ENCODE measurements at places on chromosomes 13 and 19.

DNA sequence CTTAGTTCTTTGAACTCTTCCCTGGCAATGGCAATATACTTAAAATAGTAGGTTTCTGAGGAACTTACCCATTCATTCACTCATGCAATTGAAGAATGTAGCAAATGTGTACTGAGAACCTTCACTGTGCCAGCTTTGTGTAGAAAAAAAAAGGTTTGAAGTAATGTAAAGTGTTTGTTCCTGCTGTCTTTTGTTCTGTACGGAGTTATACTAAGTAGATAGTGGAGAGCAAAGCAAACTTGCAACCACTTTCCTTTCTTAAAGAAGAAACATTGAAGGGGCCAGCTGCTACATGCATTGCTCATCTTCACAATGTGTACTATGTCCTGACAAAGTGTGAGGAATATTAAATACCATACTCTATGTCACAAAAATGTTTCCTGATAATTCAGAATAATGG, 68.9 kb upstream of the FREM2 start:
- DNase-seq, result no peak

GRCh38 chr13:49225223-49226042, 5.3 kb downstream of the MLNR start:
- DNase-seq, result no peak

DNA sequence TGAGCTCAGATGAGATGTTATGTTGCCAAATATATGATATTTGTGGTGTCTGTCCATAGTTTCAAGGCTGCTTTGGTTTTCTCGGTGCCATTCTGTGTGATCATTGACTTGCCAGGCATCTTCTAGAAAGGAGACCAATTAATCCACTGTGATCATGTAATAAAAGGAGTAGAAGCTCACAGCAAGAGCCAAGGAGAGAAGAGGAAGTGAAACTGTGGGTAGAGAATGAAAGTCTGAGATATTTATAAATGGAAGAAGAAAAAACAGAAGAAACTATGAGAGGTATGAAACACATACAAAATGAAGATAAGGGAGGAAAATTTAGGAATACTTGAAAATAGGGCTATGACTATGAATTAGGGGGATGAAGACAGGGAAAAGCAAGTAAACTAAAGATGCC, 11.1 kb upstream of the ZNF613 start:
- no peak for DNase-seq

- DNase-seq, result no peak
Observed at GRCh38 chr19:31326329-31327028, 22.8 kb downstream of the TSHZ3 start.

GRCh38 chr19:54335979-54336892, 2.7 kb downstream of the LILRA4 start:
- no peak for DNase-seq

GRCh38 chr13:59176775-59177174, 987.0 kb downstream of the DIAPH3 start:
- no peak for DNase-seq

DNA sequence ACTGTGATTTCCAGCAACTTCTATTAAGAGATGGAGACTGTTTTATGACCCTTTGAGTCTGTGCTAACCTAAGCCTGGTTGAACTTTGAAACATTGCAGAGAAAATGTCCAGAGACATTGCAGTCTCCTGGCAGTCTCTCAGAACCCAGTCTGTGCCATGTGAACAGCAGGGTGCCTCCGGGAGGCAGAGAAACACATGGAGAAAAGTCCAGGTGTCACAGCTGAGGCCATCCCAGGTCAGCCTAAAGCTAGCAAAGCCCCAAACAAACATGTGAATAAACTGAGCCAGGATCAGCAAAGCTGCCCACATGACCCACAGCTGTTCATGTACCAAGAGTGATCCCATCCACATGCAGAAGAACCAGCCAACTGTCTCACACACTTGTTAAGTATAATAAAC, 7.8 kb downstream of the CYP4F11 start:
- no peak for DNase-seq

DNA sequence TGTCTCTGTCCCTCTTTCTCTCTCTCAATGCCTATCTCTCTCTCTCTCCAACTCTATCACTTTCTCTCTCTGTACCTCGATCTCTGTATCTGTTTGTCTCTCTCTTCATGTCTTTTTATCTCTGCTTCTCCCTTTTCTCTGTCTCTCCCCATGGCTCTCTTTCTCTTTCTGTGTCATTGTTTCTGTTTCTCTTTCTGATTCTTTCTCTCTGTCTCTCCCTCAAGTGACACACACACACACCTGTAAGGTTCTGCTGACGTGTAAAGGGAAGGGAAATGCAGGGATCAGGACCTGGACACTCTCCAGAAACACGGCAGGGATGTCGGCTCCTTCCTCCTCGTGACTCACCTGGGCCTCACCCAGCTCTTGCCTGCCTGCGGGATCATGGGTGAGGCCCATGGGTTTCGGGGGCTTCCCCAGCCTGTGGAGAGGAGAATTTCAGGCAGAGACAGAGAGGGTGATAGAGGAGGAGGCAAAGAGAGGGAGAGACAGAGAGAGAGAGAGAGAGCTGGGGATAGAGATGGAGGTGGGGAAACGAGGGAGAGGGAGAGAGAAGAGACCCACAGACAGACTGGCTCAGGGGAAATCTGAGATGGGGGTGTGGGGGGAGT, 5.4 kb upstream of the PLAUR start:
- no peak for DNase-seq

- no peak for DNase-seq
Observed at GRCh38 chr19:36245210-36246005, 30.5 kb downstream of the ZNF146 start.

DNA sequence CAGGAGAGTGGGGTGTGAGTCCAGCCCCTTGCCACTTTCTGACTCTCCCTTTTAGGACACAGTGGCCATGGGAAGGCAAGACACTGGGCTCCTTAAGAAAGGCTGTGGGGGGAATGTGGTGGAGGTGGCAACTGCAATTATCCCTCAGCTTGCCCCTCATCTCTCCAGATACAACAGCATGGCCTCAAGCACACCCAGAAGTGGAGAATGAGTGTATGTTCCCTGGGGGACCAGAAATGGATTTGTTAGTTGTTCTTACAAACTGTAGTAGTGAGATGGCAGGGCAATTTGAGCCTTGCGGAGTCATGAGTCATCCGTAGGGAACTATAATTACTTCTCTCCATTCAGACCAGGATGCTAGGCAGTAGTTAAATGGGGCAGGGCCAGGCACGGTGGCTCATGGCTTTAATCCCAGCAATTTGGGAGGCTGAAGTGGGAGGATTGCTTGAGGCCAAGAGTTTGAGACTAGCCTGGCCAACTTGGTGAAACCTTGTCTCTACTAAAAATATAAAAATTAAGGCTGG, 25.6 kb upstream of the CXCL17 start:
- DNase-seq, result no peak

- DNase-seq, result no peak
Observed at GRCh38 chr19:5826531-5827341, 12.8 kb downstream of the FUT6 start.

DNA sequence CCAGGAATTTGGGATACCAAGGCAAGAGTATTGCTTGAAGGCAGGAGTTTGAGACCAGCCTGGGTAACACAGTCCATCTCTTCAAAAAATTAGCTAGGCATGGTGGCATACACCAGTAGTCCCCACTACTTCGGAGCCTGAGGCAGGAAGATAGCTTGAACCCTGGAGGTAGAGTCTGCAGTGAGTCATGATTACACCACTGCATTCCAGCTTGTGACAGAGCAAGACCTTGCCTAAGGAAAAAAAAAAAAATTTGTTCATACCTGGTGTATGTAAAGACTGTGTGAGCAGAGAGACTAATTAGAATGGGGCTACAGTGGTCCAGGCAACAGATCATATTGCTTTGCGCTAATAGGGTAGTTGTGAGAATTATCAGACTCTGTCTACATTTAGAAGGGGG, 778.3 kb upstream of the PCDH20 start:
- no peak for DNase-seq

GRCh38 chr19:41530761-41531301, 45.1 kb upstream of the CEACAM21 start:
- DNase-seq, result no peak

DNA sequence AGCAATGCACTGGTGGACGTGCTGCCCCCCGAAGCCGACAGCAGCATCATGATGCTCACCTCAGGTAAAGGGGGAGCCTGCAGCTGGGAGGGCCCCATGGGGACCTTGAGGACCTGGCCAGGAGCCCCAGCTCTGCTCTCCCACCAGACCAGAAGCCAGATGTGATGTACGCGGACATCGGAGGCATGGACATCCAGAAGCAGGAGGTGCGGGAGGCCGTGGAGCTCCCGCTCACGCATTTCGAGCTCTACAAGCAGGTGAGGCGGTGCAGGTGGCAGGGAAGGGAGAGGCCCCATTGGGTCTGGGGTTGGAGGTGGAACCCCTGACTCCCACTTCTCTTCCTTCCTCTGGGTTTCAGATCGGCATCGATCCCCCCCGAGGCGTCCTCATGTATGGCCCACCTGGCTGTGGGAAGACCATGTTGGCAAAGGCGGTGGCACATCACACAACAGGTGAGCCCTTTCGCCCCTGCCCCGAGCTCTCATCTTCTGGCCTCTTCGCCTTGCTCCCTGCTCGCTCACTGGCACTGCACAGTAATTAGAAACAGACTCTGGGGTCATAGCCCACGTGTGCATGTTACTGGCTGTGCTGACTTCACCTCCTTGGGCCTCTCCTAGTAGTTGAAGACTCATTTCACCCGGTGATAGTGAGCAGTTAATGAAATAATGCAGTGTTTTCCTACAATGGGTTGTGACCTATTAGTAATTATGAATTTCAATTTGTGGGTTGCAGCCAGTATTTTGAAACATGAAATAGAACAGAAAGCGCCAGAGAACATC, 3.6 kb downstream of the PSMC4 start:
- DNase-seq, result no peak

DNA sequence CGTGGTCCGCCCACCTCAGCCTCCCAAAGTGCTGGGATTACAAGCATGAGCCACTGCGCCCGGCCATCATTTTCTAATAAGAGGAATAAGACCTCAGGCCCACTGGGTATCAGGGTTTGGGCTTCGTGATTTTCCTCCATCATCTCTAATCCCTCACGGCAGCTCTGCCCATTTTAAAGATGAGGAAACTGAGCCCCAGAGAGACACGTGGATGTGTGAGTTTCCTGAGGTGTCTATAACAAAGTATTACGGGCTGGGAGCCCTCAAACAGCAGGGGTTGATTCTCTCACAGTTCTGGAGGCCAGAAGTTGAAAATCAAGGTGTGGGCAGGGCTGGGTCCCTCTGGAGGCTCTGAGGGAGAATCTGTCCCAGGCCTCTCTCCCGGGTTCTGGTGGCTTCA, 33.7 kb downstream of the MYO9B start:
- no peak for DNase-seq

- no peak for DNase-seq
Observed at GRCh38 chr13:46296921-46297320, 85.2 kb downstream of the LRRC63 start.

- DNase-seq, result no peak
Observed at GRCh38 chr13:80962173-80962572, 621.2 kb upstream of the SPRY2 start.

GRCh38 chr13:78868991-78869390, 210.0 kb upstream of the OBI1 start:
- no peak for DNase-seq

DNA sequence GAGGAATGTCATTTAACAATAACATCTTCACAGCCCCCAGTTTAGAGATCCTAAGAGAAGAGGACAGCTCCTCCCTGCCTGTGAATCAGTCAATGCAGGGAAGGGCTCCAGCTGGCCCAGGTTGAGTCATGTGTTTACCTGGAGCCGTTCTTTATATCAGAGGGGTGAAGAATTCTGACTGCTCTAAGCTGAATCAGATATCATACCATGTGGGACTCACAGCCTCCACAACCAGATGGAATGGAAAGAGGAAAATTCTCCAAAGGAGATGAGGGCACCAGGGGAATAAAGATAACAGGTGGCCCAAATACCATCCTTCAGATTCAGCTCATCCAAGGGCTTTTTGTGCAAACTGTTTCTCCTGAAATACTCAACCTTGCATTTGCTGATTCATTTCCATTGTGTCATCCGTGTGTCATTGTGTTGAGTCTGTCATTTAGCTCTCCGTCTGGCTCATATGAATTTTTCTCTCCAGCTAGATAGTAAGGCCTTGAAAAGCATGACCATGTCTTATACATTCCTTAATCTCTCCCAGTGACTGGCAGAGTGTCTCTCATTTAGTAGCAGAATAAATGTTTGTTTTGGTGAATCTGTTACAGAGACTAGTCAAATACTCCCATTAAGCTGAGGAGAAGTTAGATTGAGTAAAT, 217.9 kb downstream of the RFC3 start:
- no peak for DNase-seq

- no peak for DNase-seq
Observed at GRCh38 chr19:36775768-36776167, 3.2 kb upstream of the ZNF850 start.

- DNase-seq, result no peak
Observed at GRCh38 chr13:72146816-72147215, 279.8 kb upstream of the DACH1 start.

DNA sequence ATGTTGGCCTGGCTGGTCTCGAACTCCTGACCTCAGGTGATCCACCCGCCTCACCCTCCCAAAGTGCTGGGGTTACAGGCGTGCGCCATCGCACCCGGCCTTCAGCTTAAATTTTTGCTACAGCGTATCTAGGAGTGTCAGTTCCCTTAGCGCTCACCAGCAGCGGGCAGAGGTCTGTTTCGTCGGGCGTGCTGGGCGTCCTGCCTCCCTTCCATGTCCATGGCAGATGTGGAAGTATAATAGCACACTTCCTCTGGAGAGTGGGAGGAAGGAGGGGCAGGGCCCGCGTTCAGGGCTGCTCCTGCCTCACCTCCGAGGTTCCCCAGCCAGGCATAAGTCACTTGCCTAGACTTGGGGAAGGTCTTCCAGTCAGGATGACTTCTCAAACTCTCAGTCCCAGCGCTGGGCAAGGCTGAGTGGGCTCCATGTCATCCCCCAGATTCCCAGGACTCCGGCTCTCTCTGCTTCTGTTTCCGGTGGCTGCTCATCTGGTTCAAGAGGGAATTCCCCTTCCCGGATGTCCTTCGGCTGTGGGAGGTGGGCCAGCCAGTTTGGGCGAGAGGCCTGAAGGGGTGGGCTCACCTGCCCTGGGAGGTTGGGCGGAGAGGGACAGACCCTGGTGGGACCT, 9.5 kb downstream of the IL4I1 start:
- DNase-seq, result no peak

GRCh38 chr19:34732612-34733211, 1.3 kb upstream of the ZNF181 start:
- no peak for DNase-seq

DNA sequence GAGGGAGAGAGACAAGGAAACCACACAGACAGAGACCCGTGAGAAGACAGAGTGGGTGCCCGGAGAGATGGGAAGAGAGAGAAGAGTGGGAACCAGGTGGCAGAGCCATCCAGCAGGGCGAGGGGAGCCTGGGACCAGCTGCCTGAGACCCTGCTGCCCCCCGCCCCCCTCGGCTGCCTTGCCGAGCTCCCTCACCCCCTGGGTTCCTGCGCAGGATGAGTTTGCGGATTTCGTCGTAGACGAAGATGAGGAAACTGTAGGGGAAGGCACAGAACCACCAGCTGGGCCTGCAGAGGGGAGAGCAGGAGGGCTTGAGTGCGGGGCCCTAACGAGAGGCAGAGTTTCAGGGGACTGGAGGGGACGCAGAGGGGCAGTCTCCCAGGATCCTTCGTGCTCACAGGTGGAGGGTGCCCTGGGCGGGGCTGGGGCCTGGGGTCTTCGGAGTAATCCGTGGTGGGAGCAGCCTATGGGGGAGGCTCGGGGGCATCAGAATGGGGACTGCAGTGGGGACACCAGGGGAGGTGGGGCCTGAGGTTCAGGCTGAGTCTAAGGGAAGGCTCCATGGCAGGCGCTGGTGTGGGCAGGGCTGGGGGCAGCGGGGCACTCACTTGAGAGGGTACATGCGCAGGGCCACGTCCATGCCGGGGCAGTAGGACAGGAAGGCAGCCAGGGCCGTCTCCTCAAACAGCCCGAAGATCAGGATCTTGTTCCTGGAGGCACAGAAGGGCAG, 8.1 kb upstream of the RABAC1 start:
- DNase-seq, result no peak
